H7 (cell line): ENCODE measurements at places on chromosomes 5 and 9. TPM values are rescaled to one million over a fixed set of nuclear protein-coding genes. Genes with fewer than 3 reads are reported as not detected.

GRCh38 chr9:9901624-9902023 is 711.2 kb downstream of the PTPRD start:
- DNase-seq, result no peak

- DNase-seq, result no peak
These were observed 73.3 kb downstream of the NNT start for GRCh38 chr5:43676083-43676840.

GRCh38 chr9:70159630-70160029 is 99.1 kb upstream of the SMC5 start:
- DNase-seq, result no peak

DNA sequence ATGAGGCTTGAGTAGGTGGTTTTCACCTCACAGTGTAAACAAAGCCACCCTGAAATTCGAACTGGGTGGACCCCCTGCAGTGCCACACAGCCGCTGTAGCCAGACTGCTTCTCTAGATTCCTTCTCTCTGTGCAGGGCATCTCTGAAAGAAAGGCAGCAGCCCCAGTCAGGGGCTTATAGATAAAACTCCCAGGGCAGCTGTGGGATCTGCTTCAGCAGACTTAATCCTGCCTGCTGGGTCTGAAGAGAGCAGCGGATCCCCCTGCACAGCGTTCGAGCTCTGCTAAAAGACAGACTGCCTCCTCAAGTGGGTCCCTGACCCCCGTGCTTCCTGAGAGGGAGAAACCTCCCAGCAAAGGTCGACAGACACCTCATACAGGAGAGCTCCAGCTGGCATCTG is 71.4 kb downstream of the CARTPT start:
- DNase-seq, result no peak

DNA sequence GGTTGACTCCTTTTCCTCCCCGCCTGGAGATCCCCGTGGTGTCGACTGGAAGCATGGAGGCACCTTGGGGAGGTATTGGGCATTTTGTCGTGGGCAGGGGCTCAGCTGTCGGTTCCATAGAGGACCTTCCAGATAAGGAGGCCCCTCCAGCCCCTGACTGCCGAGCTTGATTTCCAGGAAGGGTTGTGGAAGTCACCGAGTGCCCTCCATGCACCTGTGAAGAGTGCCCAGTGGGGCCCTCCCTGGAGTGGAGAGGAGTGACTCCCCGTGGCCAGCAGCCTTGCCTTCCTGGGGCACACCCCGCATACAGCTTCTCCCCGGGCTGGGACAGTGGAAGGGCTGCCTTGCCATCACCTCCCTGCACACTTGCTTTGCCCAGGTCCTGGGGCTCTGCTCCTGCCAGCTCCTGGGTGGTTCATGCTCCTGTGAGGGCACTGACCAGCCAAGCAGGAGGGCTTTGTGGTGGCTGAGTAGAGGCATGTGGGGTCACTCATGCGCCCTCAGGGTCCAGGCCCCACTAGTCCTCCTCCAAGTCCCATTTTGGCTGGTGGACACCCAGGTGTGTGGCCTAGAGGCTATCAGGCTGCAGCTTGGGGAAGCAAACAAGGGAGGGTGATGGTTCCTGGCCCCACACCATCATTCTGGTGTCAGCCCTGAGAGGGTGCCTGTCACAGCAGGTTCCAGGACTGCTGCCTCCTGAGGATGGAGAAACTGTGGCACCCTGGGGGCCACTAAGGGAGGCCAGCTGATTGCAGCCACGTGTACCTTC is 133.0 kb downstream of the WNK2 start:
- DNase-seq, result peak; percentile 35

GRCh38 chr9:87445646-87446045 is 52.0 kb upstream of the DAPK1 start:
- peak; percentile 59 for DNase-seq

- DNase-seq, result peak; percentile 99
These were observed 5.5 kb downstream of the NSMF start for GRCh38 chr9:137453643-137454081.

- no peak for DNase-seq
These were observed 26.8 kb upstream of the APC start for GRCh38 chr5:112710896-112711295.

- DNase-seq, result no peak
These were observed 75.4 kb upstream of the TBC1D2 start for GRCh38 chr9:98330831-98331230.

GRCh38 chr5:168005093-168005492 is 286.4 kb upstream of the WWC1 start:
- DNase-seq, result no peak

DNA sequence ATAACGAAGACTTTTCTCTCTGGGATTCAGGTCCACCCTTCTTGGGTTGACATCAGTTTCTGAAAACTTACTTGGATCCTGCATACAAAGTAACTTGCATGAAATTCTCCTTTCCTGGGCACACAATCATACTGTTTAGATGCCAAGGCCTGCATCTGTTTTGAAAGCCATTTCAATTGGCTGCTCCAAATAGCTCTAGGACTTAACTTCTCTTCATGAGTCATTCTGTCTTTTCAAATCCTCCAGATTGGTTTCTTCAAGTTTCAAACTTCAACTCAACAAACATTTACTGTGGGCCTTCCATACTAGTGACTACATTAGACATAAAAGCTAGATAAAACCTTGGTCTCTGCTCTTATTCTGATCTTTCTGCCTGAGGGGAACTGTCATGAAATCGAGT is 54.8 kb upstream of the HMHB1 start:
- DNase-seq, result no peak

DNA sequence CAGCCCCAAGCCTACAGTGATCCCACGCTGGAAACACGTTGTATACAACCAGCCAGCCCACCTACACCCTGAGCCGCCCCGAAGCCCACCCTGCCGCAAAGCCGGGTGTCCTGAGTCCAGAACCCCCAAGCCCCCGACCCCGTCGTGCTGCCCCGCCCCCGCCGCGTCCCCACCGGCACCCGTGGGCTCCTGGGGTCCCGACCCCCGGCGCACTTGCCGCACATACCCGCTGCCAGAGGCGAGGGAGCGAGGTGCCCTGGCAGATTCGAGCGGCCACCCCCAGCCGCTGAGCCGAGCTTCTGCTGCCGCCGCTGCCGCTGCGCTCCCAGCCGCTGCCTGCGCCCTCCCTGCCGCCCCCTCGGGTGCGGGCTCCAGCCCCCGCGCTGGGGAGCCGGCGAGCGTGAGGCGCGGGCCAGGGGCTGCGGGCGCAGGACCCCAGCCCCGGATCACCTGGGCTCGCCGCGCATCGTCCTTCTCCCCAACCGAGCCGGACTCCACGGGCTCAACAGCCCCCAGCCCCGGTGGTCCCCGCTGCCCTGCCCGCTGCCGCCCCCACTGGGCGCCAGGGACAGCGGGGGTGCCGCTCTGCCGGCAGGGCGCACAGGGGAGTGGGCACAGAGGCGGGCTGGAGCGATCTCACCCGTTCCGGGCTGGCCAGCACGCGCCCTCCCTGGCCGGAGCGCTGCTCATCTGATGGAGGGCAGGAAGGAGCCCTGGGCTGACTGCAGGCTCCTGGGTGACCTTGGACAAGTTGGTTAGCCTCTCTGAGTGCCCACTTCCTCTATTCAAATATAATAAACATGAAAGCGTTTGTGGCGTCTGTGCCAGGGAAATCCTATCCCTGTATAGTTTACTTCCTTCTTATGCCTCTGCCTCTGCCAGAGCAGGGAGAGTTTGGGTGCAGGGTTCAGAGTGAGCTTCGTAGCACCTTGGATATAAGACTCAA is at the start of gene HTR4:
Gene HTR4 (minus strand): TSS at position 692 of the 946 bp plus-strand sequence. CDS start 17,513 bp downstream, outside the sequence.
- peak; percentile 67 for DNase-seq

DNA sequence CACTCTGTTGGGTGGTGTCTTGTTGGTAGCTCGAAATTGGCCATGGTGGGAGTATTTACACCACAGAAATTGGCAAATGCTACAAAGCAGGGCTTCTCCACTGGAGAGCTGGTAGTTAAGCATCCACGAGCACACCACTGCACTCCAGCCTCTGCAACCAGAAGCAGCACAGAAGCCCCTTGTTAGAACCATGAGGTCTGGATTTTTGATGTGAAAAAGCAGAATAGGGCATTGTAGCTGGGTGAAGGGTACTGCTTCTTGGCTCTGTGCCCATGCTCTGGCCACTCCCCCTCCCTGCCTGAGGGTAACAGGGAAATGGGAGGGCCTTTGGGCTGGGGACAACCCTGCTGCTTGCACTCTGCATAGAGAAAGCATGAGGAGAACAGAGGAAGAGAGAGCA is 81.2 kb upstream of the UBTD2 start:
- DNase-seq, result no peak

DNA sequence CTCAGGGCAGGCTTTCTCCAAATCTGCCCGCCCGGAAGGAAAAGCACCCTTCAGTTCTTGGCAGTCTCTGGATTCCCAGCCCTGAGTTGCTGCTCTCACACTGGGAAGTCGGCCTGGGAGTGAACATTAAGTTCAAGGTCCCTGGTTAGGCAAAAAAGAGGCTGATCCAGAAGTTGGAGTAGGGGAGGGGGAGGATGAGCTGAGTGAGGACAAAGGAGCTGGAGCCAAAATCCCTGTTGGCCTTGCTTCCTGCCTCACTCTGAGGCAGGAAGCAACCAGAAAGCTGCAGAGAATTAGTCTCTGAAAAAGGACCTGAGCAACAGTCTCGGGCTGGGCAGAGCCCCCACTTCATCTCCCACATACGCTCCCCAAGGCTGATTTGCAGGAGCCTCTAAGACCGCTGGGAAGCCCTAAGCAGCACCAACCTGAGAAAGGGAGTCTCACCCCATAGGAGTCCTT is 15.0 kb upstream of the RPS14 start:
- no peak for DNase-seq

DNA sequence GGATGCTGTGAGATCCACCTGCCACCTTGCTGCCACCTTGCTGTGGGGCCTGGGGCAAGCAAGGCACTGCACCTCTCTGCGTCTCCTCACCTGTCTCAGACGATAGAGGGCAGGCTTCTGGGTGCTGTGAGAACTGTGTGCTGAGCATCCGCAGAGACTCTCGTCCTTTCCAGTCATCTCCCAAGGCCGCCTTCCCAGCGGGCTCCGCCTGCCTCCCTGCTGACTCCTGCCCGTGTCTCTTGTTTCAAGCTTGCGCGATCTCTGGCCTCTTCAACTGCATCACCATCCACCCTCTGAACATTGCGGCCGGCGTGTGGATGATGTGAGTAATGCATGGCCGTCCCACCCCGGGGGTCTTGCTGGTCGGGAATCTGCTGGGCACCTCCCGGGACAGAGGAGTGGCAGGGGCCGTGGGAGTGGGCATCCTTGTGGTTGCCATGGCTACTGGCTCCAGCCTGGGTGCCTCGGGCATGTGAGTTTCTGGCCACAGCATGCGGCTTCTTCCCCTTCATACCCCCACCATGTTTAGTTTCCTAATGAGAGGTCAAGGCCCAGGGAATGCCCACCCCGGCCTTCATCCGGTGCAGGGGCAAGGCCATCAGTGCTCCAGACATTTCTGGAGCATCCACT is 3.6 kb downstream of the CACFD1 start:
- DNase-seq, result peak; percentile 90

DNA sequence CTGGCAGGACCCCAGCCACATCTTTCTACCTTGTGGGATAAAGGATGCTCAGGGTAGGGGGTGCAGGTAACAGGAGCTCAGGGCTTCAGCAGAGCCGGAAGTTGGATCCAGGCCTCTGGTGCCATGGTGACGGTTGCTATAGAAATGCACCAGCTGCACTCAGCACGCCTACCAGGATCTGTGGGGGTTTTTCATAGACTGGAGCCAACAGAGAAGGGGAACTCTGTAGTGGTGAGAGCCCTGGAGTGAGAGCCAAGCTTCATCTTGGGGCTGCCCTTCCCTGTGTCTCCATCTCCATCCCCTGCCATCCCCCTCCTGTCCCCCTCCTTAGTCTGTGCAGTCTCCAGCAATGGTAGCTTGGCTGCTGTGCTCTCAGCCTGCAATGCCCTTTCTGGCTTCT is 27.5 kb upstream of the BOD1 start:
- peak; percentile 91 for DNase-seq

- no peak for DNase-seq
These were observed 191.8 kb downstream of the SLF1 start for GRCh38 chr5:94810281-94810680.

DNA sequence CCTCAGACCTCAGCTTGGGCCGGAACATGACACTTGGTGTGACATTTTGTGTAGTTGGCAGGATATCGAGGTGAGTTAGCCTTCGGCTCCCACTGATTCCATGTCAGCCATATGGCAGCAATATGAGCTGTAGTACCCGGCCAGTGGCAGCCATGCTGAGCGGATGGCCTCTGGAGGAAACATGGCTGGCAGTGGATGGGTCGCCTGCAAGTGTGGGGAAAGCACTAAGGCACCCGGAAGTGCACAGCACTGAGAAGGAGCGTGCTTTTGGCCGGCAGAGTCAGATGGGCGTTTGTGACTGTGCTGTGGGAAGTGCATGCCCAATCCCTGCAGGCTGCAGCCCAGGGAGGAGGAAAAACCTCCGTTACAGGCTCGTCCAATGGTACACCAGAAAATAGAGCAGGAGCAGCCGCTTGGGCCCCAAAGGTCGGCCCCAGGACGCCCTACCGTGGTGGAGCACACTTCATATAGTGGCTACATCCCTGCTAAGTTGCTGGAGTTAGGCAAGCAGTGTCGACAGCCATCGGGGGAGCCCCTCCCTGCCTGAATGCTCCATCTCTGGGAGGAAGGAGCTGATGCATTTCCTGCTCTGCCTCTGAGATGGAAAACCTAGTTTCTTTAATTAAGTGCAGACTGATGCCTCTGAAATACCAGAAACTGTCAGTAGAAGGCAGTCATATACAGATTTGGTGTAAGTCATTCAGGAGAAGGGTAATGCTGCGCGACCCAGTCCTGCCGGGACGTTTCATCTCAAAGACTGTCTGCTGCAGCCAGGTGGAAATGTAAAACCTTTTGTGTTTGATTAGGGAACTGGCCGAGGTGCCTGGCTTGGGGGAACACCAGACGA is 2185.8 kb upstream of the ACO1 start:
- DNase-seq, result no peak

DNA sequence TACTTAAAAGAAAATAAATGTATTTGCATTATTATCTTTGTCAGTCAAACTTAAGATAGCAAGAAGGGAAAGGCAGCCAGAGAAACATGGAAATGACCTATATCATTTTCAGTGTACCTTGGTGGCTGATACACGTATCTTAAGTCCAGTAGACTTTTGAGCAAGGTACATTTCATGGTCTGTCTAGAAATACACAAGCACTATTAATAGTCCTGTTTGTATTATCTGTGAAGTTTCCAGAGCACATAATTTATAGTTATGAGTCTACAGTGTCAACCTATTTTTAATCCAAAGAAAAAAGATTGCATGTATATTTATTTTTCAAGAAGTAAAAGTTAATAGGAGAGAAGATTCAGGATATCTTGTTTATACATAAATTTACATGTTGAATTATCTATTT is 95.7 kb downstream of the IZUMO3 start:
- DNase-seq, result no peak

- peak; percentile 22 for DNase-seq
These were observed 3.8 kb downstream of the MIGA2 start for GRCh38 chr9:129040113-129040643.

GRCh38 chr5:141997358-141997960 is 15.4 kb downstream of the GNPDA1 start:
- no peak for DNase-seq

- no peak for DNase-seq
These were observed 47.8 kb downstream of the PDE4D start for GRCh38 chr5:59845730-59846129.

The B4GALT1 gene
- total RNA-seq, result 5.5 and 6.7 TPM in 2 replicates

The CDX1 gene
- total RNA-seq, result 0.62 TPM in 1 of 2 replicates, not detected in the other

The MYMK gene
- not detected in 2 replicates for total RNA-seq

The ZDHHC11B gene
- total RNA-seq, result 0.07 and 0.33 TPM in 2 replicates

The TAF1L gene
- total RNA-seq, result not detected in 2 replicates

The PPIC gene
- total RNA-seq, result 12.6 and 13.0 TPM in 2 replicates

The OR1J2 gene
- not detected in 2 replicates for total RNA-seq

The SOHLH1 gene
- not detected in 2 replicates for total RNA-seq

The ADGRD2 gene
- total RNA-seq, result not detected in 2 replicates
